ENCODE measurements at places on chromosomes 12 and 14. TPM values are rescaled to one million over a fixed set of nuclear protein-coding genes. Genes with fewer than 3 reads are reported as not detected.

INSM2 gene
- not detected for total RNA-seq

IRAK3 gene
- total RNA-seq = 0.72 TPM

DNA sequence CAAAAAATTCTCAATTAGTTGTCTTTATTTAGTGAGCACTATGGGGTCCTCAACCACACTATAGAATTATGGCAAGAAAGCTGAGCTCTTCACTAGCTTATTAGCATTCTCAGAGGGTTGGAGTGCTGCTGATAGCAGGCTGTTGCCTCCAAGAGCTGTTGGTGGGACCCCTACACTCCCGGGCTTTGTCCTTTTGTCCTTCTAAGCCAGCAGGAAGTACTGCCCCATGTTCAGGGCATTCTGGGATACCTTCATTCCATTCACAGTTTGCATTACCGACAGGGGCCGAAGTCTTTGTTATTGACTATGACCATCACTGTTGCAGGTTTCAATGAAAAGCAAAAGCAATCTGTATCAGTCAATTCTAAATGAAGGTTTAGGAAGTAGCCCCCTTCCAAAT is 89.5 kb upstream of the OTX2 start:
- no peaks in the 10 kb centered on the region for H3K4me1 ChIP-seq
- no peak overlapping the region for H3K4me3 ChIP-seq
- H3K27ac ChIP-seq = no peak overlapping the region
- no peak for DNase-seq

GRCh38 chr12:47783024-47783755 is 10.2 kb downstream of the SLC48A1 start:
- no peaks in the 10 kb centered on the region for H3K4me1 ChIP-seq
- H3K27ac ChIP-seq = no peak overlapping the region
- DNase-seq = no peak
- H3K4me3 ChIP-seq = no peak overlapping the region
- H3K27me3 ChIP-seq = no peaks in the 10 kb centered on the region

- no peaks in the 10 kb centered on the region for H3K36me3 ChIP-seq
- no peak overlapping the region for H3K4me3 ChIP-seq
- DNase-seq = no peak
Measured at GRCh38 chr14:87868920-87869319, 124.1 kb downstream of the GALC start.

- H3K4me1 ChIP-seq = no peaks in the 10 kb centered on the region
- no peak for DNase-seq
- no peaks in the 10 kb centered on the region for H3K36me3 ChIP-seq
- H3K27me3 ChIP-seq = peaks cover 47% of the 10 kb centered on the region
- no peak within 1 kb of the TSS for H3K27ac ChIP-seq
Measured at GRCh38 chr12:111034083-111034885, 113.9 kb upstream of the MYL2 start.

GRCh38 chr12:114480337-114481199 is 74.6 kb upstream of the TBX5 start:
- no peaks in the 10 kb centered on the region for H3K36me3 ChIP-seq
- peak overlapping the region; percentile 85 for H3K4me3 ChIP-seq
- peak overlapping the region; percentile 35 for H3K27ac ChIP-seq
- no peaks in the 10 kb centered on the region for H3K4me1 ChIP-seq
- peaks cover 28% of the 10 kb centered on the region for H3K27me3 ChIP-seq

- DNase-seq = no peak
- H3K4me3 ChIP-seq = no peak overlapping the region
- H3K4me1 ChIP-seq = no peaks in the 10 kb centered on the region
- H3K27ac ChIP-seq = no peak overlapping the region
- no peaks in the 10 kb centered on the region for H3K27me3 ChIP-seq
- H3K36me3 ChIP-seq = no peaks in the 10 kb centered on the region
Measured at GRCh38 chr12:70080566-70080965, 162.7 kb upstream of the CNOT2 start.

GRCh38 chr14:71267691-71268090 is 360.4 kb downstream of the PCNX1 start:
- H3K36me3 ChIP-seq = no peaks in the 10 kb centered on the region
- no peaks in the 10 kb centered on the region for H3K4me1 ChIP-seq
- H3K27ac ChIP-seq = no peak overlapping the region
- no peaks in the 10 kb centered on the region for H3K27me3 ChIP-seq
- DNase-seq = peak; percentile 24
- H3K4me3 ChIP-seq = no peak overlapping the region

DNA sequence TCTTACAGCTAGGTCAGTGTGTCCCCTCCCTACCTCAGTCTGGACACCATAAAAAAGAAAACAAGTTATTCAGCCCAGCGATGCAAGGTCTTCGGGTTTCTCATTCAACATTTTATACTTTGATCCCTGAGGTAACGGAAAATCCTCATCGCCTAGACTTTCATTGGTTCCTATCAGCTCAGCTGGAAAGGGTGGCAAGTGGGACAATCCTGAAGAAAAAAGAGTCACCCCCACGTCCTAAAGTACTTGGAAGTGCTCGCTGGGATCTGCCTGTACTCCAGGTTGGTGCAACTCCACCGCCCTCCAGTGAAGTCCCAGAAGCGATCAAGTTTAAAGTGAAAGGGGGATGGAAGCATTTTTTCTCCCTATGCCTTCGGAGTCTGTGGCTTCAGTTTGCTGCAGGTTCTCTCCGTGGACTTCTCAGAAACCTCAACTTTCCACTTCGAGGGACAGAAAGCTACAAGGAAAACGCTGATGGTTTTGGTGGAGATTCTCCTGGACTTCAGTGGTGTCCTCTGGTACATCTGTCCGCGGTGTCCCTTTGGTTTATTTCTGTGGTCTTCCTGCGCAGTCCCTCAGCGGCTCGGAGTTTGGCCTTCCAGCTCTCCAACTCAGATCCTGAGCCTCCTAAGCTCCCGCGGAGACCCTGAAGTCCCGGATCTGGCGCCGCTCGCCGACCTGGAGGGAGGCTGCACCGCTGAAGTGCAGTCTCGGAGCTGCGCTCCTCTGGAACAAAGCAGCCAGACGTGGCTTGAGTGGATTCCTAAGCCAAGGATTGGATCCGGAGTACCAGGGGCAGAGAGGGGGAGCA is 1.8 kb upstream of the LRFN5 start:
- peaks cover 20% of the 10 kb centered on the region for H3K27me3 ChIP-seq
- peak overlapping the region; percentile 66 for H3K27ac ChIP-seq
- peak; percentile 86 for DNase-seq

DNA sequence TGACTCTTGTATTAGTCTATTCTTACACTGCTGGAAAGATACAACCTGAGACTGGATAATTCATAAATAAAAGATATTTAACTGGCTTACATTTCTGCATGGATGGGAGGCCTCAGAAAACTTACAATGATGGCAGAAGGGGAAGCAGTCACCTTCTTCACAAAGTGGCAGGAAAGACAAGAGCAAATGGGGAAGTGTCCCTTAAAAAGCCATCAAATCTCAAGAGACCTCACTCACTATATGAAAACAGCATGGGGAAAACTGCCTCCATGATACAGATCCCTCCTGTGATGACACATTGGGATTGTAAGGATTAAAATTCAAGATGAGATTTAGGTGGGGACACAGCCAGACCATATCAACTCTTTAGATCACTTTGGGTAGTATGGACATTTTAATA is 83.7 kb downstream of the TMTC3 start:
- no peak overlapping the region for H3K4me3 ChIP-seq
- no peaks in the 10 kb centered on the region for H3K36me3 ChIP-seq
- no peaks in the 10 kb centered on the region for H3K27me3 ChIP-seq
- no peak for DNase-seq

DNA sequence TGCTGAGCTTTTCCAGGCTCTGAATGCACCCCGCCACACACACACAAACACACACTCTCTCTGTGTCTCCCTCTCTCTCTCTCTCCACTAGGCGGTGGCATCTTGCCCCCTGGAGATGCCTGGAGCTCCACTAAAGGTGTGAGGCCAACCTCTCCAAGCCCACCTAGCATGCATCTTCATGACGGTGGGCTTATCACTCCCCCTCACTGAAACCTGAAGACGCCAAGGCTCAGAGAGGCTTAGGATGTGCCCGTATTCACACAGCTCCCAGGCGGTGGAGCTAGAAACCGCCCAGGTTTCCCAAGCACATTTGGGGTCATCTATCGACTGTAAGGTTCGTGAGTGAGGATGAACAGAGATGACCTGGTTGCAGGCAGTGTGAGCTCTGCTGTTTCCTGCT is 42.6 kb upstream of the BCL11B start:
- no peak overlapping the region for H3K4me3 ChIP-seq
- DNase-seq = no peak
- H3K27ac ChIP-seq = no peak overlapping the region
- no peaks in the 10 kb centered on the region for H3K36me3 ChIP-seq
- H3K4me1 ChIP-seq = no peaks in the 10 kb centered on the region

Measured in IMR-90 (cell line).